ENCODE measurements at places on chromosomes 1 and 21. TPM values are rescaled to one million over a fixed set of nuclear protein-coding genes. Genes with fewer than 3 reads are reported as not detected.
A peak's percentile ranks its signal among the peaks of the same experiment; 100 is the strongest.

NBPF14 gene
- 21.4 TPM for total RNA-seq

CTSK gene
- total RNA-seq, result 66.1 TPM

ARHGEF2 gene
- 94.0 TPM for total RNA-seq

DNA sequence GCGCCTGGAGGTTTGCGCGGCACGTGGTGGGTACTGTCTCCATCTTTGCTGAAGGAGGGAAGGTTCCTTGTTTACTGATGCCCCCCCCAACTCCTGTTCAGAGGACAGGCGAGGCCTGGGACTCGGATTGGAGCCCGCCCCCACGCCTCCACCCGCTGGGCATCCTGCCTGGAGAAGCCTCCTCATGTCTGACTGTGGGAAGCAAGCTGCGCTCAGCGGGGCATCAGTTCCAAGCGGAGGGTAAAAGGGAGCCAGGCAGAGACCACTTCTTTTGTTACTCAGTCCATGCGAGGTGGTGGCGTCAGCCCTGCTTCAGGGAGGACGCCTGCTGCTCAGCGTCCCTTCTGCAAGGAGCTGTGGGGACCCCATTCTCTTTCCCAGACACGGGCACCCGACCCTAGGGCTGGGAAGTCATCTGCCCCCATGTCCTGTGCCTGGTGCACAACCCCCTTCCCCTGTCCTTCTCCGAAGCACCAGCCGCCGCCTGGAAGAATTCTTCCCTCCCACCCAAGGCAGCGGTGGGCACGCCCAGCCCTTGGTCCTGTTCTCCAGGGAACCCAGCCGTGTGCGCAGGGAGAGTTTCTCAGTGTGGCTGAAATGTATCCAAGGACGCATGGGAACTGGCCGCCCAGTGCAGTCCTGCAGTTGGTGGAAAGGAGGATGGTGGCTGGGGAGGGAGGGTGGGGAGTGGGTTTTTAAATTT lies 414.0 kb downstream of the CAMTA1 start:
- no peak for ATAC-seq
- H3K27ac ChIP-seq, result no peak overlapping the region
- H3K4me1 ChIP-seq, result no peaks in the 10 kb centered on the region

DNA sequence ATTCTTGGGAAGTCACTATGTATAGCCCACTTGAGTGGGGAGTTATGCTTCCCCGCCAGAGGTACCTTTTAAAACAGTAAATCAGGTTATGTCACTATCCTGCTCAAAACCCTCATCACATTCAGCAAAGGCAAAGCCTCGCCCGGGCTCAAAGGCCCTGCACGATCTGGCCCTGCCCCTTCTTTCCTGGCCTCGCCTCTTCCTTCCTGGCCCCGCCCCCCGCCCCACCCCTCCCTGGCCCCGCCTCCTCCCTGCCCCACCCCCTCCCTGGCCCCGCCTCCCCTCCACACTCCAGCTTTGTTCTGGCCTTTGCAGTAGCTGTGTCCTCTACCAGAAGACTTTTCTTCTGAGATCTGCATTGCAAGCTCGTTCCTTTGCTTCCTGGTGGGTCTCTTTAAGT lies 6.6 kb downstream of the LDLRAD2 start:
- no peak overlapping the region for H3K27ac ChIP-seq
- peaks cover 33% of the 10 kb centered on the region for H3K36me3 ChIP-seq
- ATAC-seq, result peak; percentile 22

DNA sequence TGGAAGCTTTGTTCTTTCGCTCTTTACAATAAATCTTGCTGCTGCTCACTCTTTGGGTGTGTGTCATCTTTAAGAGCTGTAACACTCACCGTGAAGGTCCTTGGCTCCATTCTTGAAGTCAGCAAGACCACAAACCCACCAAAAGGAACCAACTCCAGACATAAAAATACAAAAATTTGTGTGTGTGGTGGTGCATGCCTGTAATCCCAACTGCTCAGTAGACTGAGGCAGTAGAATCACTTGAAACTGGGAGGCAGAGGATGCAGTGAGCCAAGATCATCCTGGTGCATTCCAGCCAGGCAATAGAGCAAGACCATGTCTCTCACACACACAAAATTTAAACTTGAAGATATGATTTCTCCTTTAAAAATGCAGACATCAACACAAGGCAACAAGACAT lies 1431.7 kb upstream of the B3GALT2 start:
- H3K36me3 ChIP-seq, result no peaks in the 10 kb centered on the region
- no peak overlapping the region for H3K4me3 ChIP-seq
- ATAC-seq, result no peak

- no peaks in the 10 kb centered on the region for H3K36me3 ChIP-seq
- no peak overlapping the region for H3K27ac ChIP-seq
- H3K4me1 ChIP-seq, result no peaks in the 10 kb centered on the region
- no peak overlapping the region for H3K4me3 ChIP-seq
Measured at GRCh38 chr1:36981771-36982622, 52.3 kb downstream of the GRIK3 start.

GRCh38 chr1:192913683-192914082 lies 104.8 kb downstream of the RGS2 start:
- ATAC-seq, result peak; percentile 4
- no peaks in the 10 kb centered on the region for H3K36me3 ChIP-seq
- H3K4me3 ChIP-seq, result no peak overlapping the region
- peaks cover 39% of the 10 kb centered on the region for H3K4me1 ChIP-seq
- H3K27me3 ChIP-seq, result no peaks in the 10 kb centered on the region

DNA sequence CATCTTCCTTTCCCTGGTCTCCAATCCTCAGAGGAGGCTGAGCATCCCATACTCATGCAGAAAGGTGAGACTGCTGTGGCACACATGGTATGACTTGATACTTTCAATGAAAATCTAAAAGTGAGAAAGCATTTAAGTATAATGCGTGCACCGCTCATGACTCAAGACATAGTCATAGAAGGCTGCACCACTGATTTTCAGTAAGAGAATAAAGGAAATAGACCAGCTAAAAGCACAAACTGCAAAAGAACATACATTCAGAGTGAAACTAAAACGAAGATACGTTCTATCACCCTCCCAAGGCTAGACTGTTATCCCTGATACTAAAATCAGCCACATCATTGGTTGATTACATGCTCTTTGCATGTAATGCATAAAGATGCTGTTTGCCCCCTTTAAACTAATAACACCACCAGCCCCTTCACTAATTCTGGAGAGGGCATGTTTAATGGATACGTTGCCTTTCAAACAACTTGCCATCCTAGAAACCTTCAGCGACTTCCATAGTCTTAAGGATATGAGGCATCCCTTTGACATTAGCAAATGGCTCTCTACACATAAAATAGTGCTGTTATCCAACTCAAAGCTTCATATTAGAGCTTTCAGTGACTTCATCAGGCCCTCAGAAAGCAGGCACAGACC lies 2.1 kb downstream of the PLD5 start:
- H3K4me3 ChIP-seq, result no peak overlapping the region
- no peak for ATAC-seq
- peaks cover 73% of the 10 kb centered on the region for H3K27me3 ChIP-seq
- no peaks in the 10 kb centered on the region for H3K36me3 ChIP-seq
- H3K27ac ChIP-seq, result no peak overlapping the region

- no peaks in the 10 kb centered on the region for H3K4me1 ChIP-seq
- no peaks in the 10 kb centered on the region for H3K27me3 ChIP-seq
- H3K27ac ChIP-seq, result no peak overlapping the region
- ATAC-seq, result no peak
Measured at GRCh38 chr1:11951901-11952300, 17.4 kb downstream of the PLOD1 start.

DNA sequence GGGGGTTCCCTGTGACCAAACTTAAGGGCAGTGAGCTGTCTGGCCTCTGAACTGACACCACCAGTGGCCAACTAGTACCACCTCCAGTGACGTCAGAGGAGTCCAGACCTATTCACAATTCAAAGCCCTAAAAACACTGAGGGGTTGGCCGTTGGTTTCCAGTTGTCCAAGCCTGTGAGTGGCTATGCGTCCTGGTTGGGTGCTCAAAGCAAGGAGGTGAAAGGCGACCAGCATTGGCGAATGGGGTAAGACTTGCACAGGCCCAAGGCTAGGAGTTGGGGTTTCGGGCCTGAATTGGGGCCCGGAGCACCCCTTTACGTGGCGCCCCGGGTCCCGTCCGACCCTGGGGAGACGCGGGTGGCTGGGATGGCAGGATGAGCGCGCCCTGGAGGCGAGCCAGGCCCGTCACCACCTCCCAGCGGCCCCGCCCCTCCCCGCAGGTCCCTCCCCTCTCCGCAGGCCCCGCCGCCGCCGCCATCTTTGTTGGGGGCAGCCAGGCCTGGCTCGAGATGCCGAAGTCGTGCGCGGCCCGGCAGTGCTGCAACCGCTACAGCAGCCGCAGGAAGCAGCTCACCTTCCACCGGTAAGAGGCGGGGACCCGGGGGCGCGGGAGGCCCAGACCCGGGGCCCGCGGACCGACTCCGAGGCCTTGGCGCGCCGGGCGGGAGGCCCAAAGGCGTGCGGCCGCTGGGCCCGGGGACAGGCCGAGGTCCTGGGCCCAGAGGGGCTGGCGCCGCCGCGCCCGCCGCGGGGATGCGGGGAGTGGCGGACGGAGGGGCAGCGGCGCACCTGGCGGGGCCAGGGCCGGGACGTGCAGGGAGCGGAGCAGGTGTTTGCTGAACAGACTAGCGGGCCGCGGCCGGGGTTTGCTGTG lies at the start of gene THAP3:
TSS of gene THAP3 (plus strand) at position 159 of the 874 bp plus-strand sequence. CDS start at position 510, 351 bp downstream.
- peaks cover 15% of the 10 kb centered on the region for H3K4me1 ChIP-seq
- no peaks in the 10 kb centered on the region for H3K27me3 ChIP-seq
- peak; percentile 94 for ATAC-seq

- no peaks in the 10 kb centered on the region for H3K4me1 ChIP-seq
- no peak for ATAC-seq
- no peak overlapping the region for H3K4me3 ChIP-seq
- H3K27me3 ChIP-seq, result no peaks in the 10 kb centered on the region
- no peaks in the 10 kb centered on the region for H3K36me3 ChIP-seq
- no peak overlapping the region for H3K27ac ChIP-seq
Measured at GRCh38 chr1:32494196-32494595, 29.3 kb downstream of the ZBTB8B start.

- peaks cover 38% of the 10 kb centered on the region for H3K36me3 ChIP-seq
- H3K4me3 ChIP-seq, result no peak overlapping the region
- ATAC-seq, result no peak
- no peak overlapping the region for H3K27ac ChIP-seq
- no peaks in the 10 kb centered on the region for H3K4me1 ChIP-seq
Measured at GRCh38 chr1:53077599-53077965, 15.6 kb downstream of the PODN start.

DNA sequence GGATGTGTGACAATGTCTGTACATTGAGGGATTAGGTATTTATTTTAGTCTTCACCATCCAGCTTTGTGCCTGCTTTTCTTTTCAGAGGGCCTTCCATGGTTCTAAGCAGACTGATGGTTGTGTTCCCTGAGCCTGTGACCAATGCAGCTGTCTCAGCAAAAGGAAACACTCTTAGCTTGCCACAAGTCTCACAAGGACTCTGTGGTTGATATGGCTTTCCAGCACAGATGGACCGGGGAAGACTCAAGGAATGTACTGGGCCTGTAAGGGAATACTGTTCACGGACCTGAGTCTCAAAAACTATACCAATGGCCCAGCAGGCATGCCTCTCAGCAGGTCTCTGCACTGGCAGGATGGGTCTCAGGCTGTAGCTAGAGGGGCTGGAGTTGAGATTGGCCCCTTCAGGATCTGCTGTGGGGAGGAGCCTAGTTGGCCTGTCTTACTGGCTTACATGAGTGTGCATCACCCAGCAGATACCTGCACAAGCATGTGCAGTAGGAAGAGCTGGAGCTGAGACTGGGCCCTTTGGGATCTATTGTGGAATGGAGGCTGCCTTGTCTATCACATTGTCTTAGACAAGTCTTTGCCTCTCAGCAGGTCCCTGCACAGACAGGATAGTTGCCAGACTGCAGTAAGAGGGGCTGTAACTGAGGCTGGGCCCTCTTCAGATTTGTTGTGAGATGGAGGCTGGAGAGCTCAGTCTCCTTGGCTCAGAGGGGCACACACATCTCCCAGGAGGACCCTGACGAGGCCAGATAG lies 52.0 kb upstream of the PDC start:
- no peaks in the 10 kb centered on the region for H3K36me3 ChIP-seq
- H3K27me3 ChIP-seq, result no peaks in the 10 kb centered on the region
- H3K27ac ChIP-seq, result no peak overlapping the region
- ATAC-seq, result no peak
- no peak overlapping the region for H3K4me3 ChIP-seq

- ATAC-seq, result no peak
- no peak overlapping the region for H3K27ac ChIP-seq
- H3K4me3 ChIP-seq, result no peak overlapping the region
- H3K36me3 ChIP-seq, result no peaks in the 10 kb centered on the region
Measured at GRCh38 chr1:110309139-110309538, 30.0 kb upstream of the RBM15 start.

GRCh38 chr1:8873506-8874229 lies 4.8 kb downstream of the ENO1 start:
- no peaks in the 10 kb centered on the region for H3K27me3 ChIP-seq
- peak; percentile 79 for ATAC-seq
- H3K4me1 ChIP-seq, result peaks cover 19% of the 10 kb centered on the region

- H3K36me3 ChIP-seq, result no peaks in the 10 kb centered on the region
- no peak for ATAC-seq
- peaks cover 12% of the 10 kb centered on the region for H3K4me1 ChIP-seq
Measured at GRCh38 chr1:54945393-54945936, 35.0 kb upstream of the TMEM61 start.

DNA sequence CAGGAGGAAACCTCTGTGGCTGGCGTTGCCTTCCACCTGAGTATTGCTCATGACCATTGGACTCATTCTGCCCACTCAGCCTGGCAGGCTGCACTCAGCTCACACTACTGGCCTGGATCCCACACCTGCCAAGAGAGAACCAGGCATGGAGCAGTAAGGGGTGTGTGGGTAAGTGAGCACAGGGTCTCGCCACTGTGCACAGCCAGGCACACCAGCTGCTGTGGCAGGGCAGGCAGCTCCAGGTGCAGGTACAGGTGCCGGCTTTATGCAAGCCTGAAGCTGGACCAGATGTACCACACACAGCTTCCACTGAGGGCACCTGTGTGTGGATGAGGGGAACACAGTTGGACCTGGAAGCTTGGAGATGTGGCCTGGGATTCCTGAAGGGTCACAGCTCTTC lies 295.2 kb upstream of the SNX7 start:
- H3K4me1 ChIP-seq, result no peaks in the 10 kb centered on the region
- H3K27ac ChIP-seq, result no peak overlapping the region
- no peak for ATAC-seq
- no peaks in the 10 kb centered on the region for H3K36me3 ChIP-seq

DNA sequence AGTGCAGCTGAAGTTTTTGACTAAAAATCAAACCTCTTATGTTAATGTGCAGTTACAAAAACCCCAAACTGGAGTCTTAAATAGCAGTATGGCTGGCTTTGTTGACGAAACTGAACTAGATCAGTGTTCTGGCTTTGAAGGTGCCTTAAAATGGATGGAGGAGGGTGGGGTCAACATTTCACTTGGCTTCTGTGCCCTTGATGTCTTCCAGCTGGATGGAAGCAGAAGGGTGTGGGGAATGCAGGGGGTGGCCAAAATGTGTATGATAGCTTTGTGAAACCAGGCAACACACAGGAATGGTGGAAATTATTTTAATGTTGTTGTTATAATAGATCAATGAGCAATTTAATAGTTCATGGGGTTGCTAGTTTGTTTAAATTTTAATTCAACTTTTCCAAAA lies 96.8 kb upstream of the C1orf105 start:
- ATAC-seq, result no peak
- H3K27ac ChIP-seq, result peak overlapping the region; percentile 81
- H3K4me3 ChIP-seq, result no peak overlapping the region
- H3K27me3 ChIP-seq, result no peaks in the 10 kb centered on the region
- H3K36me3 ChIP-seq, result no peaks in the 10 kb centered on the region

- no peaks in the 10 kb centered on the region for H3K36me3 ChIP-seq
- H3K27ac ChIP-seq, result no peak overlapping the region
Measured at GRCh38 chr1:228123505-228123904, 14.4 kb upstream of the MRPL55 start.

Data from gastroesophageal sphincter (tissue), 4 donors.